ENCODE measurements at places on chromosomes 1 and 21.
A peak's percentile ranks its signal among the peaks of the same experiment; 100 is the strongest.

DNA sequence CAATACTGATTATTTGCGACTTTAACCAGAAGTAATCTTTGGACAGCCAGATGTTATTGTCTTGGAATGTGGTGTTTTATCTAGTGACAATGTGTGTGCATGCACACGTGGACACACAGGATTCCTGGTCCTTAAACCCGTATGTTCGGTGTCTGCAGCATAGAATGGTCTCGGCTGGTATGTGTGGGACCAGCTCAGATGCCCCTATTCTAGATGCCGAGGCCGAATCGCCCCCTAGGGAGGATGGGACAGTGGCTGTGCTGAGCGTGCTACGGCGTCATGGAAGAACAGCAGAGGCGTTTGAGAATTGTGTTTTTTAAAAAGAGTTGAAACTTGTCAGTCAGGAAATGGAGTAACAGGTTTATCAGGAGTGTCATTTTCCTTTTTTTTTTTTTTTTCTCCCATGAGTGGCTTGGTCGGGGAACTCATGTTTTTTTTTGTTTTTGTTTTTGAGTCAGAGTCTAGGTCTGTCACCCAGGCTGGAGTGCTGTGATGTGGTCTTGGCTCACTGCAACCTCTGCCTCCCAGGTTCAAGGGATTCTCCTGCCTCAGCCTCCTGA, 30.1 kb downstream of the SKI start:
- DNase-seq = no peak

DNA sequence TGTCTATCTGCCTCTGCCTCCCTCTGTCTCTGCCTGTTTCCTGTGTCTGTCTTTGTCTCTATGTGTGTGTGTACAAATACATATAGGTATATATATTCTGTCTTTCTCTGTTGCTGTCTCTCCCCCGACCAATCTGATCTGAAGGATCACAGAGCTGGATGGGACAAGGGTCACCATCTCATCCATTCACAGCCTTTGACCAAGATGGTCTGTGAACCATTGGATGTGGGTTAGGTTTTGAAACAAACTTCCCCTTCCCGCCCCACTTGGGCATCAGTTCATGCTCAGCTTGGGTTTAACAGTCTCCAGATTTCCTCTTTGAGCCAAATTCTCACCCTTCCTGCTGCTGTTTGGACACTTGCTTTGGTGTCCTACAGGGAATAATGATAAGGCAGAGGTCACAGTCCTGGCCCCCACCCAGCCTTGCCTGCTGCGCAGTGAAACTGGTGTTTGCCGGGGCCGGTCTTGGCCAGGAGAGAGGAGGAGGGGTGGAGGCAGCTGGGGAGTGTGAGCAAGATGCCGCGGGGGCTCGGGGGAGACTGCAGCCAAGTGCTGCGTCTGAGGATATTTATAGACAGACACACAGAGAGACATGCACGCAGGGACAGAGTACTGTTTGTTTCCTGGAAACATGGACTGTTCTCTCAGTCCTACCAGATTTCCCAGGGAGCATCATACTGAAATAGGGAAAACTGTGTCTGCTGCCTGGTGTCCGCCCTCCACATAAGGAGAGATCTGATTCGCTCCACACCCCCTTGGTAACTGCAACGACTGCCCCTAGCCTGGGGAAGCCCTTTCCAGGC, 27.0 kb upstream of the BTG2 start:
- peak; percentile 94 for DNase-seq

DNA sequence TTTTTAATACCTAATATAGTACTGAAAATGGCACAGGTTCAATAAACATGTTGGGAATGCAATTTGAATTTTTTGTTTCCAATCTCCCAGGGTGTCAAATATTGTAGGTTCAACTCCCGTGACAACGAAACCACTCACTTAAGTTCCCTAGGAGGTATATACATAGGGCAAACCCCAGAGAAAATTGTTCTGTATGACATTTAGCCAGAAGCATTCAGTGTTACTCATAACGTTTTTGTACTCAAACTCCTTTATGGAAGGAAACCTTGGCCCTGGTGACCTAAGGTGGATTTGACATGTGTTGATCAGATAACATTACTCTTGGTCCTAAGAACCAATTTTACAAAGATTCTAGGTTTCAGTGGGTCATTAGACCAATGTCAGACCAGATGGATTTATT, 110.6 kb downstream of the USP25 start:
- no peak for DNase-seq

DNA sequence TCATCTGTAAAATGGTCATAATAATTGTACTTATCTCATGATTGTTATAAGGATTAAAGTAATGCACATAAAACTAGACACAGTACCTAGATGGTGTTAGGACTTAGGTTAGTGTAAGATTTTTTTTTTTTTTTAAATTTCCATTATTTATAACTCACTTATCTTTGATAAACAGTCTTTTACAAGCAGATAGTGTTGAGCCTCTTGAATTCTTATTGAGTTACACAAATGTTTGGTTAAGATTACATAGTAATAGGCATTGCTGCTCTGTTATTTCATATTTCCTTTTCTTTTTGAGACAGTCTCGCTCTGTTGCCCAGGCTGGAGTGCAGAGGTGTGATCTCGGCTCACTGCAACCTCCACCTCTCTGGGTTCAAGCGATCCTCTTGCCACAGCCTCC, 15.4 kb downstream of the MRPS6 start:
- DNase-seq = no peak

Measured in nucleus accumbens (tissue), 56 donors.